ENCODE measurements at places on chromosomes 4 and X. TPM values are rescaled to one million over a fixed set of nuclear protein-coding genes. Genes with fewer than 3 reads are reported as not detected.

DNA sequence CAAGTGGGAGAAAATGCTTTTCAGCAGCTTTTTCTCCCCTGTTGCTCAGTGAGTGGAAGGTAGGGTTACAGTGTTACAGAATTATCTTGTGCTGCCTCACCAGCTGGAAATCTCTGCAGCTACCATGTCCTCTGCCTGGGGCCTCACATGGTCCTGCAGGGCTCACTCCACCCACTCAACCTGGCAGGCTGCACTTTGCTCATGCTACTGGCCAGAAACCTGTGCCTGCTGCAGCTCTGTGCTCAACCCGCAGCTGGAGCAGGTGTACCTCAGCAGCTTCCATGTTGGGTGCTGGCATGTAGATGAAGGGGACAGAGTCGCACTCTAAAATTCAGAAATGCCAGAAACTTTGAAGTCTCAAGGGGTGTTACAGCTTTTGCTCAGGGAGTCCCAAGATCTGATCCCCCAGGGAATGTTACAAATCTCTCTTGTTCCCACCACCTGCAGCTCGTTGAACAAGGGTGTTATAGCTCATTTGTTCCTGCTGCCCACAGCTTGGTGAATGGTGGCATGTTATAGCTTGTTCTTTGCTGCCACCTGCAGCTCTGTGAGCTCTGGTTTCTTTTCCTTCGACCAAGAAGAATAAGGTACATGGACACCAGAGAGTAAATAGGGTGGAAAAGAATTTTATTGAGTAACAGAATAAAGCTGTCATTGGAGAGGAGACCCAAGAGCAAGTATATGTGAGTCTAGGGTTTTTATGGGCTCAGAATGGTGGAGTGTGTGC is 845.8 kb downstream of the TECRL start:
- no peak overlapping the region for H3K27ac ChIP-seq
- peaks cover 8% of the 10 kb centered on the region for H3K4me1 ChIP-seq
- no peaks in the 10 kb centered on the region for H3K36me3 ChIP-seq
- H3K27me3 ChIP-seq, result no peaks in the 10 kb centered on the region

- no peaks in the 10 kb centered on the region for H3K36me3 ChIP-seq
- no peak for DNase-seq
- no peaks in the 10 kb centered on the region for H3K27me3 ChIP-seq
- H3K27ac ChIP-seq, result no peak overlapping the region
- no peaks in the 10 kb centered on the region for H3K4me1 ChIP-seq
- H3K4me3 ChIP-seq, result no peak overlapping the region
These were observed 103.7 kb upstream of the TENT5D start for GRCh38 chrX:80316526-80316925.

FGFBP2 gene
- 0.15 TPM for total RNA-seq

WDR17 gene
- 4.7 TPM for total RNA-seq

DNA sequence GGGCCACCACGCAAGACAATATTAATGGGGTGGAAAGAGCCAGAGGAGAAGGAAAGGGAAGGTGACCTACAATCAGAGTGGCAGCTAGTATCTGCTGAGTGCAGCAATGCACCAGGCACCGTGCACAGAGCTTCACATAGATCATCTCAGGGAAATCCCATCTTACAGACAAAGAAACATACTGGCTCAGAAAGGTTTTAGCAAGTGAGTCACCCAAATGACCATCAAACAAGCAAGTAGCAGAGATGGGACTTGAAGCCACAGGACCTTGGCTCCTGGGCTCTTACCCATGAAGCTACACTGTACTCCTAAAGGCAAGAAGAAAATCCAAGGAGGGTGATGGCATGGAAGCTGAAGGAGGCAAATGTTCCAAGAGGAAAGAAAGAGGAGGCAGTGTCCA is 6.8 kb downstream of the ANXA5 start:
- H3K4me3 ChIP-seq, result no peak overlapping the region
- no peaks in the 10 kb centered on the region for H3K36me3 ChIP-seq
- H3K27ac ChIP-seq, result no peak overlapping the region
- peaks cover 4% of the 10 kb centered on the region for H3K4me1 ChIP-seq

- H3K27me3 ChIP-seq, result no peaks in the 10 kb centered on the region
- H3K4me3 ChIP-seq, result no peak overlapping the region
- no peaks in the 10 kb centered on the region for H3K4me1 ChIP-seq
- no peaks in the 10 kb centered on the region for H3K36me3 ChIP-seq
These were observed 15.6 kb upstream of the IBSP start for GRCh38 chr4:87783781-87784180.

- no peaks in the 10 kb centered on the region for H3K27me3 ChIP-seq
- no peak for DNase-seq
These were observed 6.9 kb downstream of the SH3D19 start for GRCh38 chr4:151318307-151319006.

GRCh38 chr4:122537388-122538135 is 81.0 kb upstream of the IL2 start:
- no peaks in the 10 kb centered on the region for H3K36me3 ChIP-seq
- H3K27me3 ChIP-seq, result no peaks in the 10 kb centered on the region

DNA sequence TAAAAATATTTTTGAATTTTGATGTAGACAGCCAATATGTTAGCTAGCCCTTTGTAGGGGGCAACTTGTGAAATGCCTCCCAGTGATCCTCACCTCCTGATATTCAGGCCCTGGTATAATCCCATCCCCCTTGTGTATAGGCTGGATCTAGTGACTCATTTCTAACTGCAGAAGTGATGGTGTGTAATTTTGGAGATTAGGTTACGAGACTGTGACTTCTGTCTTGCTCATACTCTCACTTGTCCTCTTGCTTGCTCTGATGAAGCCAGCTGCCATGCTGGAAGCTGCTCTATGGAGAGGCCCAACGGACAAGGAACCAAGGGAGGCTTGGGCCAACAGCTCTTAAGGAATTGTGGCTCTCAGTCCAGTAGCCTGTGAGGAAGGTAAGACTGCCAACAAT is 61.7 kb downstream of the GPR82 start:
- no peaks in the 10 kb centered on the region for H3K27me3 ChIP-seq
- H3K4me3 ChIP-seq, result no peak overlapping the region
- no peak for DNase-seq
- H3K4me1 ChIP-seq, result no peaks in the 10 kb centered on the region
- no peaks in the 10 kb centered on the region for H3K36me3 ChIP-seq

DNA sequence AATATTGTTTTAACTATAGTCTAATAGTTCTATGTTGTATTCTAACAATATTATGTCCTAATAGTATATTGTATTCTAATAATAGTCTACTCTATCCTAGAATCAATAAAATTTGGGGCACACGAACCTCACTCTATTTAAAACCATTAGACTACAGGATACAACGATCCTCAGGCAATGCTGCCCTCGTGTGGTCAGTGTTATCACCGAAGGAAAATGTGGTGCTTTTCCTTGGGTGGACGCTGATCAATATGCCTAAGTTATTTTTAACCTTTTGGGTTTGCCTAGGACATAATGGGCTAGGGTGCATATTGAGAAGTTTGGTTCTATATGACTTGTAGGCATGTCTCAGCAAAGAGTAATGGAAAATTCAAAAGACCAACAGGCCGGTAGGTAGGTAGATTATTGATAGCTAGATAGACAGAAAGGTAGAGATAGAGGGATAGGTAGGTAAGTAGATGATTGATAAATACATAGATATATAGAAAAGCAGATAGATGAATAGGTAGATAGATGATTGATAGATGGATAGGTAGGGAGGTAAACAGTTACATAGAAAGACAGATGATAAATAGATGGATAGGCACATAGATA is 75.1 kb downstream of the PRKX start:
- no peaks in the 10 kb centered on the region for H3K27me3 ChIP-seq
- H3K4me1 ChIP-seq, result no peaks in the 10 kb centered on the region
- DNase-seq, result peak; percentile 75
- H3K27ac ChIP-seq, result no peak overlapping the region
- H3K36me3 ChIP-seq, result no peaks in the 10 kb centered on the region

GRCh38 chr4:174553828-174554227 is 31.5 kb upstream of the HPGD start:
- no peaks in the 10 kb centered on the region for H3K4me1 ChIP-seq
- H3K27me3 ChIP-seq, result no peaks in the 10 kb centered on the region
- no peak for DNase-seq
- no peak overlapping the region for H3K4me3 ChIP-seq

CTAG1A gene
- not detected for total RNA-seq
